ENCODE measurements at places on chromosomes 5 and 9. TPM values are rescaled to one million over a fixed set of nuclear protein-coding genes. Genes with fewer than 3 reads are reported as not detected.
A peak's percentile ranks its signal among the peaks of the same experiment; 100 is the strongest.

- ATAC-seq = no peak
These were observed 19.2 kb upstream of the ZNF131 start for GRCh38 chr5:43101491-43101890.

NIPAL4 gene
- total RNA-seq = 31.2 TPM

GRCh38 chr9:91516081-91516480 is 92.4 kb upstream of the NFIL3 start:
- no peak for ATAC-seq

GRCh38 chr5:168585119-168585856 is 6.1 kb upstream of the PANK3 start:
- no peak for ATAC-seq

DNA sequence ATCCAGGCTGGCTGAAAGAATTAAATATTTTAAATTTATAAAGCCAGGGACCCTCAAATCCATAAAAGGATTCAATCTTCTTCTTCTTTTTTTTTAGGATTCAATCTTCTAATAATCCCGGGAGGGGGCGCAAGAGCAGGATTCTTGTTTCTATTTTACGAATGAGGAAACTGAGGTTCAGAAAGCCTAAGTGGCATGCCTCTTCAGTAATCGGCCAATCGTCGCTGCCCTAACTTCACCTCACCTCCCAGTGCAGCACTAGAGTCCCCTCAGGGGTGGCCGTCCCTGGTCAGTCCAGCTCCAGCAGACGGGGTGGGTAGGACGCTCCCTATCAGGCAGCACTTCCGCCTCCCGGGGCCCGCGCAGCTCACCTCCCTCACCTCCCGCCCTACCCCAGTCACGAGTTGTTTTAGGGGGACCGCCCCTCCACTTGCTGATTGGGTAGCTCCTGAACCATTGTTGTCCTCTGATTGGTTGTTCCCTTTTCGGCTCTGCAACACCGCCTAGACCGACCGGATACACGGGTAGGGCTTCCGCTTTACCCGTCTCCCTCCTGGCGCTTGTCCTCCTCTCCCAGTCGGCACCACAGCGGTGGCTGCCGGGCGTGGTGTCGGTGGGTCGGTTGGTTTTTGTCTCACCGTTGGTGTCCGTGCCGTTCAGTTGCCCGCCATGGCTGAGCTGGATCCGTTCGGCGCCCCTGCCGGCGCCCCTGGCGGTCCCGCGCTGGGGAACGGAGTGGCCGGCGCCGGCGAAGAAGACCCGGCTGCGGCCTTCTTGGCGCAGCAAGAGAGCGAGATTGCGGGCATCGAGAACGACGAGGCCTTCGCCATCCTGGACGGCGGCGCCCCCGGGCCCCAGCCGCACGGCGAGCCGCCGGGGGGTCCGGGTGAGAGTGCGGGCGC is at the start of gene CLTA:
Gene CLTA, plus strand, starts transcription at position 534 of the 902 bp plus-strand sequence. Its CDS starts 136 bp downstream, at position 670.
- peak; percentile 99 for ATAC-seq

GRCh38 chr5:93794954-93795353 is 53.6 kb upstream of the POU5F2 start:
- no peak for ATAC-seq

DNA sequence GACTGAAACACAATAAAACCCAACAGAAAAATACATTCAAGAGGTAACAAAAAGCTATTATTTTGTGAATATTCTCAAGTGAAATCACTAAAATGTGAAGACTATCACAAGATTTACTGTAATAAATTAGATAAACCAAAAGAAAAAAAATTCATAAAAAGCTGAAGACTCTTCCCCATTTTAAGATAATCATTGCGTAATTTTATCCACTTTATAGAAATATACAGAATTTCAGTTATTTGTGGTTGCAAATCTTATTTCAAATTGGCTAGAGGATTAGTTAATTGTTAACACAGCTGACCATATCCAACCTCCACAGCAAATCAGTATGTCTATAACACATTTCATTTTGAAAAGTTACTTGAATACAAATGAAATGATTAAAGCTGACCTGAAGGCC is 7.7 kb upstream of the TMEM267 start:
- no peak for ATAC-seq

GRCh38 chr9:13626601-13627000 is 347.1 kb upstream of the MPDZ start:
- no peak for ATAC-seq

DNA sequence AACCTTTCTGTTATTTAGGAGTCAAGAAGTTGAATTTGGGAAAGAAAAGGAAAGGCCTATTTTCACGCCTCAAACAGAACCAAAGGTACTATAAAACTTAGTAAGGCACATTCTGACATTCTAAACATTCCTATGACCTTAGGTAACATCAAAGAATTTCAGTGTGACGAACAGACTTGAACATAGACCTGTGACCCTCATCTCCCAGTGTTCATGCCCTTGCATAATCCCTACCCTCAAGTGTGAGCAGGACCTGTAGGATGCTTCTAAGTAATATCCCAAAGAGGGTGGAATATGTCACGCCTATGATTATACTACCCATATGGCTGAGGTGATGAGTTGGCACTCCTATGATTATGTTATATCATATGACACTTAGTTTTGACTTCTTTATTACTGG is 540.9 kb downstream of the KIF4B start:
- no peak for ATAC-seq

- ATAC-seq = no peak
These were observed 24.4 kb upstream of the TRIO start for GRCh38 chr5:14118551-14119320.

GRCh38 chr5:149938791-149939358 is 5.7 kb downstream of the PDE6A start:
- ATAC-seq = peak; percentile 91

- ATAC-seq = no peak
These were observed 7.1 kb downstream of the MYORG start for GRCh38 chr9:34369636-34370035.

GRCh38 chr5:66769030-66769733 is 173.0 kb downstream of the MAST4 start:
- ATAC-seq = no peak

DNA sequence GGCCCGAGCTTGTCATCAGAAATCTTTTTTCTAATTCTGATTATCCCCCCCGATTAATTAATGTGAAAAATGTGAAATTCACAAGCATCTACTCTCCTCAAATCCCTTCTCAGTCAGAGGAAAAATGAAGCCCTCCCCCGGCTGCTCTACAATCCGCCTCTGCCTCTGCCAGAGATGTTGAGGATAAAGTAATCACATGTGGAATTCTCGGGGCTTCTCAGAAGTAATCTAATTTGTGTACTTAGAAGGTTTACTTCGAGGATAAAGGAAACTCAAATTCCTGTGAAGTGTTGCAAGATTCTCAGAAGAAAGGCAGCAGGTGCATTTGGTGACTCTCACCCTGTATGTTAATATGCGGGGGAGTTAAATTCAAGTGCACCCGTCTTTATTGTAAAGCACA is 726.1 kb upstream of the ADAMTS16 start:
- ATAC-seq = no peak

TLR4 gene
- 1.0 TPM for total RNA-seq

DNA sequence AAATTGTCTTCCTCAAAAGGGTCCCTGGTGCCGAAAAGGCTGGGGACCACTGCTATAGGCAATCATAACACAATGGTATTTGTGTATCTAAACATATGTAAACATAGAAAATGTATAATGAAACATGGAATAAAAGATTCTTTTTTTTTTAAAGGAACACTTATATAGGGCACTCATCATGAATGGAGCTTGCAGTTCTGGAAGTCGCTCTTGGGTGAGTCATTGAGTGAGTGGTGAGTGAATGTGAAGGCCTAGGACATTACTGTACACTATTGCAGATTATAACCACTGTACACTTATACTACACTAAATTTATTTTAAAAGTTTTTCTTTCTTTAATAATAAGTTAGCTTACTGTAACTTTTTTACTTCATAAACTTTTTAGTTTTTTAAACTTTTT is 176.4 kb downstream of the ARRDC3 start:
- ATAC-seq = peak; percentile 74
